ENCODE measurements at places on chromosomes 5 and 9.

GRCh38 chr9:131187957-131188356, 62.6 kb downstream of the NUP214 start:
- DNase-seq: peak; percentile 11

DNA sequence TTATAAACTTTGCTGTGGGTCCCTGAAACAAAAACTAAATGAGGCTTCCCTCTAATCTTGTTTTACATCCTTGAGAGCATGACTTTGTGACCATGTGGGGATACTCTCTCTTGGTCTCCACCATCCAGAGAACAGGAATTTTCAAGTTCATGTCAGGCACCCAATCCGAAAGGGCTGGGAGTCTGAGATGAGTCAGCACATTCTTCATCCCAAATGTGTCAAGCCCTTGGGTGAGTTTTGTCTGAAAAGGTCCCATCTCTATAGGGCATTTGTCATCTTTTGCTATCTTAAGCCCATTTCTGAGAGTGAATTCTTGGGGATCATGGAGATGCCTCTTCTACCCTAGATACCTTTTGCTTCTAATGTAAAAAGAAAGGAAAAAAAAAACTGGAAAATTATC, 26.9 kb upstream of the RAPGEF6 start:
- no peak for DNase-seq

- DNase-seq: peak; percentile 50
Observed at GRCh38 chr5:140261403-140262171, 41.3 kb downstream of the PFDN1 start.

GRCh38 chr5:96379896-96380295, 53.2 kb downstream of the PCSK1 start:
- no peak for DNase-seq

- DNase-seq: no peak
Observed at GRCh38 chr9:105103776-105104175, 140.7 kb upstream of the SLC44A1 start.

DNA sequence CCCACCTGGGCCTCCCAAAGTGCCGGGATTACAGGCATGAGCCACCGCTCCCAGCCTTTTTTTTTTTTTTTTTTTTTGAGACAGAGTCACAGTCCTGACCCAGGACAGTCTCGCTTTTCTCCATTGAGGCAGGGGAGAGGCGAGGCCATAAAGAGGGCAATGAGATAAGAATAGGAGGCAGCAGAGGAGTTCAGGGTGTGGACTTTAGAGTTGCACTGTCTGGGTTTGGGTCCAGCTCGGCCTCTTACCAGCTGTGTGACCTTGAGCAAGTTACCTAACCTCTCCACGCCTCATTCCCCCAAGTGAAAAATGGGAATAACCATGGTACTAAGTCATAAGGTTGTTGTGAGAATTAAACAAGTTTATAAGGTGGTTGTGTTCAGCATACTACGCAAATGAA, 24.6 kb upstream of the ANKH start:
- DNase-seq: no peak

GRCh38 chr5:36383942-36384341, 82.2 kb upstream of the RANBP3L start:
- DNase-seq: no peak

Data from activated CD4-positive, alpha-beta T cell treated with anti-CD3 and anti-CD28 coated beads, Interleukin-2, Interleukin-6, amounts not matched to agents 100 ng/mL and 50 ng/mL, durations not matched to agents 16 hours and 8 hours (primary cell).